ENCODE measurements at places on chromosomes 3 and 15.

- DNase-seq: no peak
Observed at GRCh38 chr15:62209821-62210220, 44.7 kb upstream of the C2CD4B start.

DNA sequence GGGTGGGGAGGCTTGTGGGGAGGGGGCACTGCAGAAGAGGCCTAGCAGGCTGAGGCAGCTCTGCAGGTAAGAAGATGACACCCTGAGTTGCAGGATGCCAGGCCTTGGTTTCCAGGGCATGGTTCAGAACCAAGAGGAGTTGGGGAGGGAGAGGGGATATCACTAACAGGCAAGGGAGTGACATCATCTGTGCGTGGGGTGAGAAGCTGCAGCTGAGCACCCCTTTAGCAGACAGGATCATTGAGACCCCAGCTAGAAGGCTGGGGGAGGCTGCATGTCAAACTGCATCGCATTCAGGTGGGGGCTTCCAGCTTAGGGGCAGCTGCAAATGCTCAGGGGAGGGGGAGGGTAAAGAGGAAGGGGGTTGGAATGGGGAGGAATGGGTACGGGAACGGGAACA lies 23.0 kb downstream of the CACNA2D2 start:
- DNase-seq: no peak

DNA sequence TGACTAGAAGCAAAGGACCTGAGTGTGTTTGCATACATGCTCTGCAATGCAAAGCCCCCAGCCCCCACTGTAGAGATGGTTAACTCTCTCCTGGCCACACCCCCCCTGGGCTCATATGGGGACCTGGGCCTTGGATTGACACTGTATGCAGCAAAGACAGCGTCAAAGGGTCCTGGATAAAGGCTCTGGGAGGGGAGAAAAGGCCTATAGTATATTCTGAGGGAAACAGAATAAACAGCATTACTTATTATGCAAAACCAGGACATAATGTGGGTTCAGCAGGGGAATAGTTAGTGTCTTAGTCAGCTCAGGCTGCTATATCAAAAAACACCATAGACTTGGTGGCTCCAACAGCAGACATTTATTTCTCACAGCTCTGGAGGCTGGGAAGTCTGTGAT lies 158.7 kb downstream of the APBA2 start:
- DNase-seq: no peak

DNA sequence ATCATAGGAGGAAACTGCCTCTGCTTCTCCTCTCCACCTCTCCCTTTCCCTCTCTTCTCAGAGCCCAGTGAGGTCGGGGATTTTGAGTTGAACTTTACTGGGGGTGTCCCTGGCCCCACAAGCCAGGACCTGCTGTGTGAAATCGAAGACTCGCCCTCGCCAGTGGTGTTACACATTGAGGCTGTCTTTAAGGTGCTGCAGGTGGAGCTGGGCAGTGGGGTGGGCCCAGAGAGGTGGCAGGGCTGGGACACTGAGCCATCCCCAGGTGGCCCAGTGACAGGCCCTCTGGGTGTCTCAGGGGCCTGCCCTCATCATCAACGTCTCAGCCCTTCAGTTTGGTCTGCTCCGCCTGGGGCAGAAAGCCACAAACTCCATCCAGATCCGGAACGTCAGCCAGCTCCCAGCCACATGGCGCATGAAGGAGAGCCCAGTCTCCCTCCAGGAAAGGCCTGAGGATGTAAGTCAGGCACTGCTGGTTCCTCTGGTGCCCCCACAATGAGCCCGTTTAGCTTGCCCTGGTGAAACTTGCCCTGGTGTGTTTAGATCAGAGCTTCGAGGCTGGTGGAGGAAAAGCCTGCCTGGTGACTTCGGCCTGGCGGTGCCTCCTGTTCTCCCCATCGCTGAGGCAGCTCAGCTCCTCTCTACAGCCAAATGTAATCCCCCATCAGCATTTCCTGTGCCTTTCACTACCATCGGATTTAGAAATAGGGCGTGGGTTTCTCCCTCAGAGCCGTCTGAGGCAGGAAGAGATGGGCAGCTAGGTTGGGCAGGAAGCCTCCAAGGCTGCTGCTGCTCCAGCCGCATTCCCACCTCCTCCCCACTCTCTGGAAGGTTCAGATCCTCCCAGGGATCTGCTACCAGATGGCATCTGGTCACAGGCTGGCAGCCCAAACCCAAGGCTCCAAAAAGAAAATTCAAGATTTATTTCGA lies 39.2 kb downstream of the ACAA1 start:
- DNase-seq: no peak

- no peak for DNase-seq
Observed at GRCh38 chr3:119362010-119362409, 67.8 kb downstream of the ARHGAP31 start.

GRCh38 chr3:13039213-13039896 lies 33.9 kb downstream of the IQSEC1 start:
- no peak for DNase-seq

DNA sequence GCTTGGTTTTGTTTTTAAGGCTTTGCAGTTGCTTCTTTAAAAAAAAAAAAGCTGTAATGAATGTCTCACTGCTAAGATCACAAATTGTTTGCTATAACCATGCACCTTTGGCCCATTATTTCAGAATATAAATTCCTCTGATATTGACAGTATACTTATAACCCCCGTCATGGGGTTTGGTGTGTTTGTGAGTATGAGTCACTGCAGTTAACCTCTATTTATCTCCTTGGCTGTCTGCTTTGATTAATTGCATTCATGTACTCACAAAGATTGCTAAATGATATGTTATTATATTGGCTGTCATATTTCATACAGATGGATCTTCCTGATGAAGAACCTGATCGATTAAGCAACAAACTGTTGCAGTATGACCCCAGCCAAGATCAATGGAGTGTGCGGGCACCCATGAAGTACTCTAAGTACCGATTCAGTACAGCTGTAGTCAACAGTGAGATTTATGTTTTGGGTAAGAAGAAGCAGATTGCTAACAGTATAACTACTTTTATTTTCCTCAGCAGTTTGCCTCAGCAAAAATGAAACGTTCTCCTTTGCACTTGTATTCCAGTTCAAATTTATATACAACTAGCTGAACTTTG lies 14.9 kb downstream of the KBTBD12 start:
- DNase-seq: no peak

DNA sequence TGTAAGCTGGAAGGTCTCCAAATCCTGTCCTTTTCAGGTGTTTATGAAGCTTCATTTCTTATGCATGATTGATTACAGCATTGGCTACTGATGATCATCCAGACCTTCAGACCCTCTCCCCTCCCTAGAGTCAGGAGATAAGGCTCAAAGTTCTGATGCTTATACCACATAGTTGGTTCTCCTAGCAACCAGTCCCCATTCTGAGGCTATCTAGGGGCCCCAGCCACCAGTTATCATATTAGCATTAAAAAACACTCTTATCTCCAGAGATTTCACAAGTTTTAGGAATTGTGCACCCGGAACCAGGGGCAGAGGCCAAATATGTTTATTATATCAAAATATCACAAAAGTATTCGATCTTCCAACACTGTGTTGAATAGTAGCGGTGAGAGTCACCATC lies 953.1 kb downstream of the FHIT start:
- DNase-seq: no peak

DNA sequence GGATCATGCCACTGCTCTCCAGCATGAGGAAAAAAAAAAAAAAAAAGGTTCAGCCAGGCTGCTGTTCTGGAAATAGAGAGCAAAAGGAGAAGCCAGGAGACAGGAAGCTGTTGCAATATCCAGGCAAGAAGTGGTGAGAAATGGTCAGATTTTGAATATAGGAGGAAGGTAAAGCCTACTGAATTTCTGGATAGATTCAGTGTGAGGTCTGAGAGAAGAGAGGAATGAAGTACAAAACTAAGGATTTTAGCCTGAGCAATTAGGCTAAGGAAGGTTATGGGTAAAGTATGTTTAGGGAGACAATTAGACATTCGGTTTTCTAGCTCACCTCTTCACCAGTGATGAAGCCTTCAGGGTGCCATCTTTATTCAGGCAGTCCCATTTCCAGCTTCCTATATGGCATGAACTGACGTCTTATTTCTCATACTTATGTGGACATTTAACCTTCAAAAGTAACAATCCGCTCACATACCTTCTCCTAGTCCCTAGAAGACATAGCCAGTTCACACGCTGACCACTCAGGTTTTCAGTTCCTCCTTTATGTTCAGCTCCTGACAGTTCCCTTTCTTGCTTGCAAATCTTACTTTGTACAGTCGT lies 57.2 kb downstream of the KIF9 start:
- peak; percentile 73 for DNase-seq

- DNase-seq: no peak
Observed at GRCh38 chr15:69603369-69604071, 150.9 kb downstream of the RPLP1 start.

GRCh38 chr3:148101061-148101460 lies 596.6 kb upstream of the AGTR1 start:
- DNase-seq: no peak

- DNase-seq: no peak
Observed at GRCh38 chr15:56758770-56759449, 25.6 kb upstream of the ZNF280D start.

DNA sequence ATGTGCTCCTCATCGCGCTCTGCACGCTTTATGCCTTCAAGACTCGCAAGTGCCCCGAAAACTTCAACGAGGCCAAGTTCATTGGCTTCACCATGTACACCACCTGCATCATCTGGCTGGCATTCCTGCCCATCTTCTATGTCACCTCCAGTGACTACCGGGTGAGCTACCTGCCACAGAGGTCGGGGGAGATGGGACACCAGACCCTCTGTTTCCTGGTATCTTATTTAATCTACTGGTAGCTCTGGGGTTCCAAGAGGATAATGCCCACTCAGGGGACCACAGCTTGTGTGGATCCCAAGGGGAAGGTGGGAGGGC lies 9.1 kb downstream of the GRM2 start:
- no peak for DNase-seq

DNA sequence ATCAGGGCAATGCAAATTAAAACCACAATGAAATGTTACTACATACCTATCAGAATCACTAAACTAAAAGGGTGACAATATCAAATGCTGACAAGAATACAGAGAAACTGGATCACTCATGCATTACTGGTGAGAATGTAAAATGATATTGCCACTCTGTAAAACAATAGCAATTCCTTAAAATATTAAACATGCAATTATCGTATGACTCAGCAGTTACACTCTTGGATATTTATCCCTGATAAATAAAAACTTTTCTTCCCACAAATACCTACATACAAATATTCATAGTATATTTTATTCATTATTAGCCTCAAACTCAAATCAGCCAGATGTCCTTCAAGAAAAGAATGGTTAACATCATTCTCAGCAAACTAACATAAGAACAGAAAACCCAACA lies 25.9 kb upstream of the RAB6B start:
- no peak for DNase-seq

DNA sequence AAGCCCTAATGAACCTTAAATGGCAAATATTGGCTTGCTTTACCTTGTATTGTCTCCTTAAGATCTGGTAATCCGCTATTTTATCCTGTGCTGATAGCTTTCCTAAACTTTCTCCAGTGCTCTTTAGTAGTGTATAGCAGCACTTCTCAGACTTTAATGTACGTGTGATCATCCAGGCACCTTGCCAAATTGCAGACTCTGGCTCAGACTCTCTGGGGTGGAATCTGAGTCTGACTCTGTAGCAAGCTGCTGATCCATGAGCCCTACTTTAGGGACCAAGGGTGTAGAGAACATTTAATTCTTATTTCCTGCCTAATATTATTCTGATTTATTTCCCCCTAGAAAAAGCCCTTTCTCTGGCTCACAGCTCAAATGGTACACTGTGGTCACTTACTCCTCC lies 518.8 kb upstream of the ZNF385D start:
- no peak for DNase-seq

DNA sequence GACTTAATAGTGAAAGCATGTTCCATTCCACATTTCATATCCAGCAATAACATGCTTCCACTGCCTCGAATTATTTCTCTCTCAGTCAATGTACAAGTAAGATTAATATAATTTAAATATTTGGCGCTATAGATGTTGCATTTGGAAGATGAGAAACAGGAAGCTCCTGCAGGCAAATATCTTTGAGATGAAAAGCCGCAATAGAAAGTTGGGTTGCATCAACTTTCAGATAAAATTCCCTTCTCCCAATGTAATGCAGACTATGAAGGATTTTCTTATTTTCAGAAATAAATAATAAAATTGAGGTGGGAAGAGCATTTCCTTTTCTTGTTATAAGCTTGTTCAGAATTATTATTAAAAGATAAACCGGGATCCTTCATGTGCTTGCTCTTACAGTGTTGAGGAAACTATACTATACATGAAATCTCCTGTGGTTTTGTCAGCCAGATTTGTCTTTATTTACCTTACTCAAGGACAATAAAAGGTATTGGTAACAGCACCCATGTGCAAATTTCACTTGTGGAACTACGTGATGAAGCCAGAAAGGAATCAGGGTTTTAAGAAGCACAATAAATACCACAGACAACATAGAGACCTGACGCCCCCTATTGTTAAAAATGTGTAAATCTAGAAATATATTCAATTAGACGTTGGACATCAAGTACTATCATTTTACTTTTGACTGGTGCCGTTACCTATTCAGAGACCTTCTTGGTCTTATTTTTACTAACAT lies 307.0 kb downstream of the ARPP21 start:
- DNase-seq: peak; percentile 71
